Stimulated activated CD8-positive, alpha-beta memory T cell treated with anti-CD3 and anti-CD28 coated beads, Interleukin-15, amount 100 ng/mL, for 1 hour (primary cell): ENCODE measurements at places on chromosomes 3 and 15.

- DNase-seq, result no peak
Observed at GRCh38 chr3:62151591-62151990, 221.8 kb downstream of the FEZF2 start.

- DNase-seq, result no peak
Observed at GRCh38 chr15:64947211-64947610, 35.5 kb downstream of the ANKDD1A start.

DNA sequence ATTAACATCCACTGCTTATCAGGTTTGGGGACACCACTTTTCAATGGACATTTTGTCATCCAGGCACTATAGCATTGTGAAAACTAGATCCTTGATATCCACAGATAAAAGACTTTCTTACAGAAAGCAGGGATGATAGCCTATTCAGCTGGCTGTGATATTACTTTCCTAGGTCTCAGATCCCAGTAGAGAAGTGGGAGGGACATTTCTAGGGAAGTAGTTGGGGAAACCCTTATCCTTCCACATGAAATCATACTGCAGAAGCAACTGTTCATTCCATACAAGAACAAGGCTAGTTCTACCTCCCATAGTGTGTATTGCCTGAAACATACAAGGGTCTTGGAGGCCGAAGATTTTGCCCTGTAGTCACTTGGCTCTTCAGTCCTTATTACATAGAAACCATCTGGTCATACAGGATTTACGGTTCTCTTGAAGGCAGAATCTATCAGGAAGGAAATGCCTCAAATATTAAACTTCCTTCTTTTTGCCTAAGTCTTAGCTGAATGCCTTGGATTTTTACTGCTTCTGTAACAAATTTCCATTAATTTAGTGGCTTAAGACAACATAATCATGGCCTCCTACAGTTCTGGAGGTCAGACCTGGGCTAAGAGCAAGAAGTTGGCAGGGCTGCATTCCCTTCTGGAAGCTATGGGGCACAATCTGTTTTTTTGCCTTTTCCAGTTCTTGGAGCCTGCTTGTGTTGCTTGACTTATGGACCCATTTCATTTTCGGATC, 119.4 kb downstream of the ECT2 start:
- DNase-seq, result no peak

DNA sequence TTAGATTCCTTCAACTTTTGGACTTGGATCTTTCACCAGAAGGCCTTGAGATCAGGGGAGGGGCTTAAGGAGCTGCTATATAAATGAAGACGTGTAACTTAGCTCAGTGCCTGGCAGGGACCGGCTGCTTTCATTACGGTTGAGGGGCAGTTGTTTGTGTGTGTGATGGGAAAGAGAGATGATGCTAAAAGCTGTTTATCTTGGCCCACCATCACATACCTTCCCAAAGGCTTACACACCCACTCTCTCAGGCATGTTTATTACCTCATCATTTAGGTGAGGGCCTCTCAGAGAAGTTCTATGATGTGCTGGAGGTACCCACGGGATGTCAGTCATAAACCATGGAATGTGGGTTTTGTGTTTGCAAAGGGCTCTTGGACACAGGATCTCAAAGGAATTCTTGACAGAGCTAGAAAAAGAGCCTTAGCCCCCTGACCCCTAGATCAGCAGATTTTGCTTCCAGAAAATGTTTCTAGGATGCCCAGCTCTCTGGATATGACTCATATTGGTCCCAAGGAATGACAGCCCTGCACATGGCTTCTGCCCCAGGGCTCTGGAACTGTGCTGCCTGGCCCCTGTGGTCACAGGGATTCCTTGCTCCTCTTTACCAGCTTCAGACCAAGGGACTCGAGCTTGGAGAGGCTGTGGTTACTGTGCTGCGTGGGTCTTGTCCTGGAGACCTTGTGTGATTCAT, 15.9 kb upstream of the SMAD3 start:
- DNase-seq, result no peak

- no peak for DNase-seq
Observed at GRCh38 chr3:72411843-72412242, 436.4 kb downstream of the SHQ1 start.
